ENCODE measurements at places on chromosomes 4 and X.

DNA sequence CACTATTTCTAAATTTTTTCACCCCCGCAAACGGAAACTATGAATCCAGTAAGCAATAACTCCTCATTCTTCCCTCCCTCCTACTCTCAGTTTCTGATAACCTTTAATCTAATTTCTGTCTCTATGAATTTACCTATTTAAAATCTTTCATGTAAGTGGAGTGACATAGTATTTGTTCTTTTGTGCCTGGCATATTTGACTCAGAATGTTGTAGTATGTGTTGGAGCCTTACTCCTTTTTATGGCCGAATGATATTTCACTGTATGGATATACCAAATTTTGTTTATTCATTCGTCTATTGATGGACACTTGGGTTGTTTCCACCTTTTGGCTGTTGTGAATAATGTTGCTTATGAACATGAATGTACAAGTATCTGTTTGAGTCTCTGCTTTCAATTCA lies 61.1 kb upstream of the C1GALT1C1 start:
- no peak for DNase-seq

- DNase-seq: no peak
Measured at GRCh38 chrX:149962859-149963757, 24.8 kb upstream of the EOLA2 start.

DNA sequence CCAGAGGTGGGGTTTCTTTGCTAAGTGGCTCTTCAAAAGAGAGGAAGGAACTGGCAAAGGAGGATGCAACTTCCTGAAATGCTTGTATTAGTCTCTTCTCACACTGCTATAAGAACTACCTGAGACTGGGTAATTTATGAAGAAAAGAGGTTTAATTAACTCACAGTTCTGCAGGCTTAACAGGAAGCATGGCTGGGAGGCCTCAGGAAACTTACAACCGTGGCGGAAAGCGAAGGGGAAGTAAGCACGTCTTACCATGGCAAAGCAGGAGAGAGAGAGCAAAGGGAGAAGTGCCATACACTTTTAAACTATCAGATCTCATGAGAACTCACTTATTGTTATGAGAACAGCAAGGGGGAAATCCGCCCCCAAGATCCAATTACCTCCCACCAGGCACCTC lies 505.7 kb downstream of the ZNF674 start:
- DNase-seq: no peak

DNA sequence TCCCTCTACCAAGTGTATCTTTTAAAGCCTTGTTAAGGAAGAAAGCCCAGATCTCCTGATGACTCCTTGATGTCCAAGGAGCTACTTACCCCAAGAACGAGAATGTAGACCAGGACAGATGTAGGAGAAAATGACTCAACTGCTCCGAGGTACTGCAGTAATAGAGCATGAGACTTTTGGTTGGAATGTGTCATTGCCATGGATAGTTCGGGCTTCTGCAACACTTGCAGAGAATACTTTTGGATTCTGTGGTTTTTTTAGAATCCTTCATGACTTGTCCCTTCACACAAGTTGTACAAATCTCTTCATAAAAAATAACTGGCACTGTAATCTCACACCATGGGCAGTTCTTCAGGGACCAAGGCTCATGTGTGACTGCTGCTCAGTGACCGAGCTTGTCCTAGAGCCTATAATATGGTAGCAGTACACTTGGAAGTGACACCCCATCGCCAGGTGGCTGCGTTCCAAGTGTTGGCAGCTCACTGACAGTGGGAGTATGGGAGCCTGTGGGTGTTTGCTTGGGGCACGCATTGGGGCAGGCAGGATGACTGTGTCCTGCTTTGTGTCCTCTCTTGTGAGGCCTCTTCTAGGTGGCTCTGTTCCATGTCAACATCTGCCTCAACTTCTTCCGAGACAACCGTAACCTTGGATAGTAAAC lies 87.9 kb upstream of the WDR1 start:
- no peak for DNase-seq

DNA sequence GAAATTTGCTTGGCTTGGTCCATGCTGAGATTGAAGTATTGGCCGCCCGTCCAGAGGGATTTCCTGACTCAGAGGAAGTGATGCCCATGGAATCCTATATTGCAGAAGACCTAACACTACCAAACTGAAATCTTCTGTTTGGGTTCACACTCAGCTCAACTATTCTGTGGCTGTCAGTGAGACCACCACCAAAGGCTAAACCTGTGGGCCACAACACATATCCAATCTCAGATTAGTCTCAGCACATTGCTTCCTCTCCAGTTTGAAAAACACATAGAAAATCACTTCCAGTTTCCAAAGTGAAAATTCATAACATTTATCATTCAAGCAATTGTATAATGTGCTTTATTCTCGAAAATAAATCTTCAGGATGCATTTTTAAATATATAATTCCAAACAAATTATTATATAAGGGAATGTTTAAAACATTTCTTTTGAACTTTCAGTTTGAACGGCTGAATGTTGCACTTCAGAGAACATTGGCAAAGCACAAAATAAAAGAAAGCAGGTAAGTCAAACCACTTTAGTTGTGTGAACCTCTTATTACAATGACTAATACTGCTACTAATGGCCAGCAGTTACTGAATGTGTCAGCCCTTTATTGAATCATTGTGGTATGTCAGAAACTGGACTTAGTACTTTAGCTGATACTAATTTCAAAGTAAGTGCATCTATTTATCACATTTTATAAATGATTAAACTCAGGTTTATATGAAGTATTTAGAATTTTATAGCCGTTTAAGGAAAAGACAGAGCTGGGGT lies 37.0 kb downstream of the GUCY1A1 start:
- no peak for DNase-seq

DNA sequence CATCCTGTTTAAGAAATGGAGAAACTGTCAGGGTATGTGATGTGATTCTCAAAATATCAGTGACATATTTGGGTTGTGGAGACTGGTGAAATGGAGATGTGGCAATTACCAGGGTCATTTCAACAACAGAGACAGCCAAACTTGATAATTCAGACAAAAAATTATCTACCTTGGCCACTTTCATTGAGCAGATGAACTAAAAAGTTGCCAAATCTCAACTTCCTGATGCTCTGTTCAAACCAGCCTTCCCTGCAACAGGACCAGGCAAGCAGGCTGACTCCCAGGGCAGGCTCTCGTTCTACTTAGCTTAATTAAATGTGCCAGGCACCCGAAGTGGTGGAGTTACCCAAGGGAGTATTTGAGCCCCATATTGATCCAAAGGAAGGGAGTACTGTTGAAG lies 199.6 kb downstream of the AFF2 start:
- no peak for DNase-seq
